Liver (tissue), 10 donors: ENCODE measurements at places on chromosomes 7 and 10.

DNA sequence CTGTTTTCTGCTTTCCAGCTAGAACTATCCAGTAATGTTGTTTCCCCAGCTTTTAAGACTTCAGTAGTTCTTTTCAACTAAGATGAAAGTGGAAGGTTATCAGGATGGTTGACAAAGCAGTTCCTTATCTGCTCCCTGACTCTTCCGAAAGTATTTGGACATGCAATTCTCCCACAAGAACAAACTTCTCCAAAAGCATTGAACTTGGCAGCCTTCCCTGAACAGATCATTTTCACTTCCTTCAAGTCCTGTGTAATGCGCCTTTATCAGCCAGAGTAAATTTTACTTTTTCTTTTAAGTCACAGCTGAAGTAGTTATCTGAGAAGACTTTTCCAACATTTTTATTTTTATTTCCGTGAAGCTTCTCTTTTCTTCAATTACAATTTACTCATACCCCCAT is 39.7 kb downstream of the CDC14C start:
- no peak for DNase-seq

DNA sequence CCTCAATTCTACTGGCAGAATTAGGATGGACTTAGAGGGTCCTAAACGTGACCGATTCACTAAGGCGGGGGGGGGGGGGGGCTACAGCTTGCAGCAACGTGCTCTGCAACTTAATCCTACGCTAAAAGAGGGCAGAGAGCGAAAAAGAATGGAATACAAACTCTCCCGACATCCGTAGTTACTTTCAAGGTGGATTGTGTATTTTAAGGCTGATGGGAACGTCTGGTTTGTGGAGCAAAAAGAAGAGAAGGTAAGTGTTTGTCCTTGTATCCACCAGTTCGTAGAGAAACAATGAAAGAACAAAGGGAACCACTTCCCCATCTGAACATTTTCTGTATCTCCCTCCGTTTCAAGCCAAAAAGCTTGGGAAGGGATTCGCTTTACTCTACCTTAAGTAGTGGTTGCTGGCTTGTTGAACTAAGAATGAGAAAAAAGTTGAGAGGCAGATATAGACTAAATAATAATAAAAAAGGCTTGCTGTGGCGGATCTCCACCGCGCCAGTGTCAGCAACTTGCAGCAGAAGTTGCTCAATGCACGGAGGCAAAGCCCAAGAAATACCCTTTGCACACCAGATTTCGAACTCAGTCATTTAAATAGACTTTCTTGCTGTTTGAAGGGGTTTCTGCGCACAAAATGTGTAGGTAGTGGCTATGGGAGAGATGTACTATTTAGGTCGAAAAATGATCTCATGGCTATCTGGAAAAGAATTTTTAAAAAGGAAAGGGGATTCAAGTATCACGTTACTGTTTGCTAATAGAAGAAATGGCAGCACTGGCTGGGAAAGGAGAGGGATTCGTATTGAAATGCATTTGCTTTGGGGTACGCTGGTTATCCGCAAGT is 736 bp downstream of the SKIDA1 start:
- no peak for DNase-seq

DNA sequence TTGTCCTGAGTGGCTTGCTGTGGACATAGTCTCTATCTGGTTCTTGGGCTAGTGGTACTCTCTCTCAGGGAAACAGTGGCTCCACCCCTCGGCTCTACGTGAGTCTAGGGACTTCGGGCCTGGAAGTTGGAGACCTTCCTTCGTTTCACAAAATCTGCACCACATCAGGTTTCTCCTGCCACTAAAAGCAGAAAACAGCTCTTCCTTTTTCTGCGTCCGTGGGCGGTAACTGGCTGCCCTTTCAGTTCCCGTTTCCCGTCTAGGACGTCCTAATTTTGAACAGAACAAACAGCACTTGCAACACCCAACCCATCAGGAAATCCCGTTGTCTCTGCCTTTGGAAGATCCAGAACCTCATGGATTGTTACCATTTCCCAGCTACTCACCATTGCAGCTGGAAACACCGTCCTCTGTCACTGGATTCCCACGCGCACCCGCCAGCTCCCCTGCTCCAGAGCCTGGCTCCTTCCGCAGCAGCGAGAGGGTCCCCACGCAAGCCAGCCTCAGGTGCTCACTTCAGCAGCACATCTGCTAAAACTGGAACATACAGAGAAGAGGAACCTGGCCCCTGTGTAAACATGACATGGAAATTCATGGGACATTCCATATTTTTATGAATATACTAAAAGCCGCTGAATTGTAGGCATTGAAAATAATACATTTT is 311.4 kb upstream of the AKR1E2 start:
- no peak for DNase-seq

DNA sequence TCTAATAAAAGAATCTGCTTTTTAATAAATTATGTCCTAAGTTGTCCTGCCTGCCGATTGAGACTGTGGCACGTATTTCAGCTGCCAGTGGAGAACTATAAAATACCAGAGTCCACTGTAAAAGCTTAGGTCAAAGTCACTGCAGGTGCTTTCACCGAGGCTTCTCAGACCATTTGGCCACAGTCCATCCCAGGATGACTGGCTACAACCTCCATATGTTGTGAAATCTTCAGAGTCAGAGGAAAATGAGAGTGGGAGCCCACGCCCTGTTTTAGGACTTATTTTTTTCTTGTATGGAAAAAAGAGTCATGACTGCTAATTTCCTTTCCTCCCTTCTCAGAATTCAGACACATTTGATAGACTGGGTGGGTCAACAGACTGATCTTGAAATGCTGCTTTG is 182.9 kb downstream of the ANK3 start:
- DNase-seq, result no peak

GRCh38 chr10:52229291-52229931 is 84.7 kb upstream of the DKK1 start:
- DNase-seq, result no peak

DNA sequence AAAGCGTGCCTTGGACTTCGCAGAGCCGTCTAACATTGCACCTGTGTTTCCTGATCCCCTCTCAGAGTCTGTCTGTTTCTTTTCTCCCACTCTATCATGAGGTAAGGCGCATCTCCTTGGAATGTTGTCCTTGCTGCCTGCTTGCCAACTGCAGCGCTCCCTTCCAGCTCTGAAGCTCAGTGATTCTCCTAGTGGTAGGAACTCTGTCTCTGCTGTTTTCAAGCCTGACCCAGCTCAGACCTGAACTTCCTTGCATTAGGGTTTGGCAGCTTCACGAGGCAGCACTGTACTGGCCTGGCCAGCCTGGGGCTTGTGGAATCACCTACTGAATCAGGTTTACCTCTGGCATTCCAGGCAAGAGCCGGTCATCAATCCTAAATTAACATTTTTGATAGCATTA is 123.9 kb downstream of the CREB5 start:
- DNase-seq, result no peak
